Naive thymus-derived CD8-positive, alpha-beta T cell (primary cell): ENCODE measurements at places on chromosomes 5 and 9. TPM values are rescaled to one million over a fixed set of nuclear protein-coding genes. Genes with fewer than 3 reads are reported as not detected.

AK8 gene
- not detected for total RNA-seq

RARS1 gene
- total RNA-seq: 114 TPM

FRMPD1 gene
- not detected for total RNA-seq

SLC25A48 gene
- not detected for total RNA-seq

F2RL1 gene
- 3.1 TPM for total RNA-seq

IRX2 gene
- total RNA-seq: not detected

SPATA31E1 gene
- total RNA-seq: not detected

RGMB gene
- total RNA-seq: 25.0 TPM

STPG3 gene
- not detected for total RNA-seq

PRRT1B gene
- not detected for total RNA-seq

GRCh38 chr5:40716000-40716399 is 36.3 kb downstream of the PTGER4 start:
- H3K27me3 ChIP-seq: no peaks in the 10 kb centered on the region
- H3K27ac ChIP-seq: no peak overlapping the region
- H3K36me3 ChIP-seq: peaks cover 9% of the 10 kb centered on the region
- H3K4me1 ChIP-seq: peaks cover 9% of the 10 kb centered on the region
- no peak overlapping the region for H3K4me3 ChIP-seq

- peaks cover 5% of the 10 kb centered on the region for H3K4me1 ChIP-seq
- no peaks in the 10 kb centered on the region for H3K36me3 ChIP-seq
- no peak overlapping the region for H3K27ac ChIP-seq
- DNase-seq: no peak
- peaks cover 21% of the 10 kb centered on the region for H3K27me3 ChIP-seq
- no peak overlapping the region for H3K4me3 ChIP-seq
Measured at GRCh38 chr9:14752271-14752670, 29.7 kb upstream of the CER1 start.

DNA sequence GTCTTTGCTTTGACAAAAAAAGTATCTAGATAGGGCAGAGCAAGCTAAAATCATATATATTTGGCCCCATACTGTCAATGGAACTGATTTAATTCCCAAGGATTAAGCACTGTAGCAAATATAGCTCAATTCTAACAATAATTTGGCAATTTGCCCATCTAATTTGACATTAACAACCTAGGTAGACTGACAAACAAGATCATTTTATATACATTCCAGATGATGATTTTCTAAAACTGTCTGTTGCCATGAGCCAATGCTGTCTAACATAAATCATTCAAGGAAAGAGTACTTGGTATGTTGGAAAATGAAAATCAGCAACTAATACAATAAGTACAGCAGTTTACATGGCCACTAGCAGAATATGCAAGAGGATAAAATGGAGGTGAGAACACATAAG is 32.1 kb downstream of the MCTP1 start:
- H3K27me3 ChIP-seq: peaks cover 5% of the 10 kb centered on the region
- H3K36me3 ChIP-seq: no peaks in the 10 kb centered on the region
- H3K27ac ChIP-seq: no peak overlapping the region
- H3K4me3 ChIP-seq: no peak overlapping the region

- peak overlapping the region; percentile 100 for H3K27ac ChIP-seq
- peak; percentile 85 for DNase-seq
- no peaks in the 10 kb centered on the region for H3K27me3 ChIP-seq
Measured at GRCh38 chr9:127903557-127904475, 4.4 kb upstream of the ST6GALNAC6 start.

DNA sequence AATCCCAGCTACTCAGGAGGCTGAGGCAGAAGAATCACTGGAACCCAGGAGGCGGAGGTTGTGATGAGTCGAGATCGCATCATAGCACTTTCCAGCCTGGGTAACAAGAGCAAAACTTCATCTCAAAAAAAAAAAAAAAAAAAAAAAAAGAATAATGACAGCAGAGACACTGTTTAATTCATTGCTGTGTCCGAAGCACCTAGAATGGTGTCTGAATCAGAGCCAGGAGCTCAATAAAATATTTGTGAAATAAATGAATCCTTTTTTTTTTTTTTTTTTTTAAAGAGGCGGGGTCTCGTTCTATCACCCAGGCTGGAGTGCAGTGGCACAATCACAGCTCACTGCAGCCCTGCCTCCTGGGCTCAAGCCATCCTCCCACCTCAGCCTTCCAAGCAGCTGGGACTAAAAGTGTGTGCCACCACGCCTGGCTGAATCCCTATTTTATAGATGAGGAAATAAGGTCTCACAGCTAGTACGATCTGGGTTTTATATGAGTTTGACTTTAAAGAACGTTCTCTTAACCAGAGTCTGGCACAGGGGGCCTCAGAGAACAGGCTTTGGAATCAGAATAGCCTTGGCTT is 47.8 kb downstream of the THOC3 start:
- H3K27me3 ChIP-seq: no peaks in the 10 kb centered on the region
- DNase-seq: no peak
- peaks cover 1% of the 10 kb centered on the region for H3K4me1 ChIP-seq
- no peak overlapping the region for H3K4me3 ChIP-seq

DNA sequence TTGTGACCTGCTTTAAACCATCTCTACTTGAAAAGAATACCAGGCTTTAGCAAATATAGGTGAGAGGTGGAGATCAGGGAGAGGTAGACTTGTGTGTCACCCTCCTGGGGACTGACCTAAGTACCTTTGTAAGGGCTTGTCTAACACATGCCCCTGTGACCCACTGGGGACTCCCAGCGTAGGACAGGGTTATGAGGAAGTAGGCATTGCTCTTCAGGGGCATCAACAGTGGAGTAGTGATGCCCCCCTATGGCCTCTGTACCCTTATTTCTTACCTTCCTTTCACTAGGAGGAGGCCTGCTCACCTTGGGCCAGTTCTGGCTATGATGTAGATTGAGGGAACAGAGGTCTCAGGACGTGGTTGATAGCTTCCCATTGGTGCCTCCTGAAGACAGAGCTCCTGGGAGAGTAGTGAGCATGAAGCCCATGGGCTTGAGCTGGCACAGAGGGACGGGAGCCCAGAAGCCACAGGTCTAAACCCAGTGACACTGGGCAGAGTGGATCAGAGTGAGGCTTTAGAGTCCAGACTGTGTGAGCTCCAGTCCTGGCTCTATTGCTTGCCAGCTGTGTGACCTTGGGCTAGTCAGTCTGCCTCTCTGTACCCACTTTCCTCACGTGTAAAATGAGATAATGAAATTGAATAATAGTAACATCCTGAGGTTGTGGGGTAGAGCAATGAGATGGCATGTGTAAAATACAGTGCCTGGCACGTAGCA is 191.7 kb downstream of the AOPEP start:
- H3K27ac ChIP-seq: peak overlapping the region; percentile 80
- no peaks in the 10 kb centered on the region for H3K36me3 ChIP-seq
- peak; percentile 41 for DNase-seq
- peaks cover 9% of the 10 kb centered on the region for H3K4me1 ChIP-seq
- no peak overlapping the region for H3K4me3 ChIP-seq
- no peaks in the 10 kb centered on the region for H3K27me3 ChIP-seq

- H3K27ac ChIP-seq: no peak overlapping the region
- peaks cover 5% of the 10 kb centered on the region for H3K27me3 ChIP-seq
Measured at GRCh38 chr5:98604301-98604700, 169.2 kb upstream of the RGMB start.

- DNase-seq: no peak
- H3K4me3 ChIP-seq: no peak overlapping the region
- no peak overlapping the region for H3K27ac ChIP-seq
- no peaks in the 10 kb centered on the region for H3K36me3 ChIP-seq
Measured at GRCh38 chr5:52356311-52356918, 431.3 kb upstream of the ITGA1 start.

DNA sequence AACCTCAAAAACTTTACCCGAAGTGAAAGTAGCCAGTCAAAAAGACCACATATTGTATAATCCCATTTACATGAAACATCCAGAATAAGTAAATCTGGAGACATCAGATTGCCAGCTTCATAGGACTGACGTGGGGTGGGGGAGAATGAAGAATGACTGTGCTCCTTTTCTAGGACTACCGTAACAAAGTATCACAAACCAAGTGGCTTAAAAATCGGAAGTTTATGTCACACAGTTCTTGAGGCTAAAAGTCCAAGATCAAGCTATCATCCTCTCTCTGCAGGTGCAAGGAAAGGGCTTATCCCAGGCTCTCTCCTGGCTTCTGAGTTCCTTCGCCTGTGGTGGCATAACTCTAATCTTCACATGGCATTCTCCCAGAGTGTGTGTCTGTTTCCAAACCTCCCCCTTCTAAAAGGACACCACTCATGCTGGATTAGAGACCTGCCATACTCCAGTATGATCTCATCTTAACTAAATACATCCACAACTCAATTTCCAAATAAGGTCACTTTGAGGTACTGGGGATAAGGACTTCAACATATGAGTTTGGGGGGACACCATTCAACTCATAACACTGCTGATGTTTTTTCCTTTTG is 25.5 kb downstream of the ADAM19 start:
- DNase-seq: no peak
- H3K27me3 ChIP-seq: peaks cover 4% of the 10 kb centered on the region

DNA sequence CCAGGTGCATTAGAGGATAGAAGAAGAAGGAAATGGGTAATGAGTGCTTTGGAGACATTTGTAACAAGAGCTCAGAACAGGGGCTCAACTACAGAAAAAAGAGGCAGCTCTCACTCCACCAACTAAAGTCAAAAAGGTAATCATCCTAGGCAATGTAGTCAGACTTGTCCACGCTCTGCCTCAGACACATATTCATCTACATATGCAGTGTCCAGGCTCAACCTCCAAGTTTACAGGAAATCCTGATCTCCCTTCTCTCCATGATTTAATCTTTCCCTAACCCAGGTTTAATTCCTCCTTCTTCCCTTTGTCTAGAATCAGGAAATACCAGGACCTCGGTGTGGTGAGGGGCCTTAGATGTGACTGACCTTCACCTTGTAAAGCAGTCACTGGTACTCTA is 65.7 kb upstream of the SELENOP start:
- H3K4me1 ChIP-seq: peaks cover 3% of the 10 kb centered on the region
- H3K36me3 ChIP-seq: no peaks in the 10 kb centered on the region
- H3K27me3 ChIP-seq: peaks cover 4% of the 10 kb centered on the region
- DNase-seq: no peak
- H3K4me3 ChIP-seq: no peak overlapping the region

GRCh38 chr9:8408575-8409190 is 609.1 kb upstream of the DMAC1 start:
- no peaks in the 10 kb centered on the region for H3K36me3 ChIP-seq
- H3K4me3 ChIP-seq: no peak overlapping the region
- H3K27ac ChIP-seq: no peak overlapping the region
- no peaks in the 10 kb centered on the region for H3K4me1 ChIP-seq
- no peak for DNase-seq
- peaks cover 4% of the 10 kb centered on the region for H3K27me3 ChIP-seq

- H3K27me3 ChIP-seq: no peaks in the 10 kb centered on the region
- peaks cover 59% of the 10 kb centered on the region for H3K36me3 ChIP-seq
- peaks cover 8% of the 10 kb centered on the region for H3K4me1 ChIP-seq
Measured at GRCh38 chr9:76161106-76161505, 233.1 kb downstream of the RFK start.

- no peaks in the 10 kb centered on the region for H3K4me1 ChIP-seq
- H3K27ac ChIP-seq: no peak overlapping the region
- H3K36me3 ChIP-seq: peaks cover 7% of the 10 kb centered on the region
Measured at GRCh38 chr9:33742519-33742918, 52.8 kb upstream of the PRSS3 start.

GRCh38 chr5:598564-598890 is 13.6 kb upstream of the CEP72 start:
- no peaks in the 10 kb centered on the region for H3K36me3 ChIP-seq
- H3K4me1 ChIP-seq: peaks cover 3% of the 10 kb centered on the region
- no peak for DNase-seq
- H3K27ac ChIP-seq: no peak overlapping the region
- no peak overlapping the region for H3K4me3 ChIP-seq

GRCh38 chr5:514101-514485 is 10.2 kb downstream of the SLC9A3 start:
- no peaks in the 10 kb centered on the region for H3K4me1 ChIP-seq
- H3K27me3 ChIP-seq: peaks cover 19% of the 10 kb centered on the region
- H3K36me3 ChIP-seq: no peaks in the 10 kb centered on the region
- no peak overlapping the region for H3K4me3 ChIP-seq

DNA sequence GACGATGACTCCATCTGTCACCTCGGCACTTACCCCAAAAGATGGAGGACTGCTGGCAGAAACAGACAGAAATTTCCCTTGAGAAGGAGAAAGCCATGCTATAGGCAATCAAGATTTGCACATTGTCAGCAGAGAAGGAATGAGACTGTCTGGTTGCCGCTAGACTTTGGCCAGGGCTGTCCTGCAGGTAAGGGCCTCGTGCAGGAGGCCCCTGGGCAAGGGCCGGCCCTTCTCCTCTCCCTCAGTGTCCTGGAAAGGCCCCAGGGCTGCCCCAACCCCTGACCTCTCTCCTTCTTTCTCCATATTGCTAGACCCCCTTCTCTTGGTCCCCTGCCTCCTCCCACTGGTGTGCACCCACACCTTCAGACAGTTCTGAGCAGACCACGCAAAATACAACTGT is 14.6 kb upstream of the KCNIP1 start:
- no peak overlapping the region for H3K4me3 ChIP-seq
- DNase-seq: no peak
- no peaks in the 10 kb centered on the region for H3K4me1 ChIP-seq
- peaks cover 3% of the 10 kb centered on the region for H3K27me3 ChIP-seq
- no peaks in the 10 kb centered on the region for H3K36me3 ChIP-seq

DNA sequence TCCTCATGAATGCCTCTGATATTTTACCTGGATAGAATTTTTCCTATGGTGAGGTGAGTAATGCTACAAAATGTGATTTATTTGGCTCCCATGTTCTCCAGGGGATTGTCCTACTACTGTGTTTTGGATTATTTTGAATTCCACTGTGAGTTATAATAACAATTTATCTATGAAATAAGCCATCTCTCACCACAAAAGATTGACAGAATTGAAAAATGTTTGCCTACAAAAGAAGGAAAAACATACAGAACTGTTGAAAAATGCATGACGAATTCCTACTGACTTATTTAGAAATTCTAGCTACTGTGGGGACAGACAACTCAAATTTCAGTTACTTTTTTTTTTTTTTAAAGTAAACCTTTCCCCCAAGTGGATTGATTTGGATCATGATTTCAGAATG is 463.7 kb upstream of the GRIN3A start:
- H3K4me1 ChIP-seq: no peaks in the 10 kb centered on the region
- H3K27me3 ChIP-seq: no peaks in the 10 kb centered on the region
- no peak for DNase-seq
- no peak overlapping the region for H3K27ac ChIP-seq
- H3K4me3 ChIP-seq: no peak overlapping the region

DNA sequence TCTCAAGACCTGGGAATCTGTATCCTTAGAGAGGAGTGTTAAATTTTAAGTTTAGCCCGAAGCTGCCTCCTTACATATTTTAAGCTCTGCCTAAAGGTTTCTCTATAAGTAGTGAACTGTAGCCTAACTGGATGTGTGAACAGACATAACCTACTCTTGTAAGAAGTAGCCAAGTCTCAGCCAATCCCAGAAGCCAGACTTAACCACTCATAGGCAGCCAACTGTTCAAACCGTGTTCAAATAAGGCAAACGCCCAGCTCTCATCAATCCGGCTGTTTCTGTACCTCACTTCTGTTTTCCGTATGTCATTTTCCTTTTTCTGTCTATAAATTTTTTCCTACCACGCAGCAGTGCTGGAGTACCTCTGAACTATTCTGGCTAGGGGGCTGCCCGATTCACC is 58.7 kb upstream of the HRH2 start:
- peaks cover 8% of the 10 kb centered on the region for H3K27me3 ChIP-seq
- no peaks in the 10 kb centered on the region for H3K4me1 ChIP-seq
- H3K27ac ChIP-seq: no peak overlapping the region
- no peaks in the 10 kb centered on the region for H3K36me3 ChIP-seq
- no peak for DNase-seq
- no peak overlapping the region for H3K4me3 ChIP-seq
